ENCODE measurements at places on chromosomes 4 and X.

- DNase-seq, result no peak
These were observed 16.0 kb upstream of the PAPSS1 start for GRCh38 chr4:107736037-107736436.

DNA sequence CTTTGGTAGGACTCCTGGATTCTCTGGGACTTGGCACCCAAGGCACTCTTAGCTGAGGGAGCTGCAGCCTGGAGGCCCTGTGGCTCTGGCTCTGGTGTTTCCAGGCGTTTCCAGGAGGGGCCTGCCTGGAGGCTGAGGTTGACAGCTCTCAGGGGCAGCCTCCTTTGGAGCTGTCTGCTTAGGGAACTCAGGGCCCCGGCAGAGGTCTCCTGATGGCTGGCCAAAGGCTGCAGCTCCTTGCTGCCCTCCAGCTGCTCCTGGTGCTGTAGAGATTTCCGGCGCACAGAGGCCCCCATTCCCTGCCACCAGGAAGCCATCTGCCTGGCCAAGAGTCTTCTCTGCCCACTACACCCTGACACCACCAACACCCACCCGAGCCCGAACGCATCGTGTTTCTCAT lies 25.3 kb upstream of the ARHGEF38 start:
- no peak for DNase-seq

GRCh38 chrX:24268786-24269185 lies 45.1 kb downstream of the SUPT20HL2 start:
- DNase-seq, result no peak

GRCh38 chr4:128940971-128941370 lies 131.5 kb downstream of the JADE1 start:
- no peak for DNase-seq

DNA sequence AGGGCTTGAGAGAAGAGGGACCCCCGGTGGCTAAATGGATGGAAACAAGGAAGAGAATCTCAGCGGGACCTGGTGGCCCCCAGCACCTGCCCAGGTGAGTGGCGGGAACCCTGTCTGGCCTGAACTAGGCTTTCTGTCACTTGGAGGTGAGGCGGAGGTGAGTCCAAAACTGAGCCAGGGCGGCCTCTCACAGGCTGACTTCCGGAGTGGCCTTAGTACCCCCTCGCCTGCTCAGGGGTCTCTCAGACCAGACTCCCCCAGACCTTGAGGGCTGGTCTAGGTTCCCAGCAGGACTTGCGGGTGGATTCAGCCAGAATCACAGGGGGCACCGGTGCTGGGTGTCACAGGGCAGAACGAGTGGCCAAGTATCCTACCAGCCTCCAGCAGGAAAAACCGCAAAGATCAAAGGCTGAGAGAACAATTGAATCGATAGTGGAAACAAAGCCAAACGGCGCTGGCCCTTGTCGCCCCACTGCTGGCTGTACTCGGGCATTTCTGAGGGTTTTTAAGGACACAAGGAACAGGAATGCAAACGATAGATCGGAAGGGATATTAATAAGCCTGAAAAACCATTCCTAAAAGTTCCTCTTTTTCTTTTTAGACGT lies 67.8 kb downstream of the WFS1 start:
- no peak for DNase-seq

GRCh38 chr4:80610199-80610598 lies 274.7 kb downstream of the CFAP299 start:
- DNase-seq, result no peak

- no peak for DNase-seq
These were observed 144.2 kb downstream of the PABPC4L start for GRCh38 chr4:134057356-134057755.

- no peak for DNase-seq
These were observed 110.3 kb downstream of the HMX1 start for GRCh38 chr4:8761167-8761823.

DNA sequence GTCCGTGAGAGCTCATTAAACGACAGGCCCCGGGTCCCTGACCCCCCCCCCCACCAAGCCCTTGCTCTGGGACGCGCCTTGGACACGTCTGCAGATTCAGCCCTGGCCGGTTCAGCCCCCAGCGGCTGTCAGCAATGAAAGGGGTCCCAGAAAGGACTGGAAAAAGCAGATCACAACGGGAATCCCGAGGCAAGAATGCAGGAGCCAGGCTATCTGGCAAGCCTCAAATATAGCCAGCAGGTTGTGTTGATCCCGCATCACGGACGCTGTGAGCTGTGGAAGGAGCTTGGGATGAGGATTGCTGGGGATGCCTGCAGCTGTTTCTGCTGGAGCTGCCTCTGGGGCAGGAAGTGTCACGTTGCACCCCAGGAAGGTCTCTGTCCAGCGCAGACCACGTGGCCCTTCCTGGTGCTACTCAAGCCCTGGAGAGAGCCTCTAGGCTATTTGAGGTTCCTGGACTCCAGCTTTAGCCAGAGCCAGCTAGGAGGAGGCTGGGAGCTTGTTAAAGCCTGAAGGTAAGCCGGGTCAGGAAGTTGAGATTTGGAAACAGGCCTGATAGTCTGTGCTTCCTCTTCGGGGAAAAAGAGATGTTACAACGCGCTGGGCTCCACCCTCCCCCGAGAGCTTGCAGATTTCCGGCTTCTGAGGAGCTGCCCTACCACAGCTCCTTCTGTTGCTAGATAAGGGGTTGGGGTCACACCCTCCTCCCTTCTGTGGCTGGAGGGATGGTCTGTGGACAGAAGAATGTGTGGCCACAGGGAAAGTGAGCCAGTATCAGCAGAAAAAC lies 19.3 kb upstream of the CSF2RA start:
- DNase-seq, result no peak

DNA sequence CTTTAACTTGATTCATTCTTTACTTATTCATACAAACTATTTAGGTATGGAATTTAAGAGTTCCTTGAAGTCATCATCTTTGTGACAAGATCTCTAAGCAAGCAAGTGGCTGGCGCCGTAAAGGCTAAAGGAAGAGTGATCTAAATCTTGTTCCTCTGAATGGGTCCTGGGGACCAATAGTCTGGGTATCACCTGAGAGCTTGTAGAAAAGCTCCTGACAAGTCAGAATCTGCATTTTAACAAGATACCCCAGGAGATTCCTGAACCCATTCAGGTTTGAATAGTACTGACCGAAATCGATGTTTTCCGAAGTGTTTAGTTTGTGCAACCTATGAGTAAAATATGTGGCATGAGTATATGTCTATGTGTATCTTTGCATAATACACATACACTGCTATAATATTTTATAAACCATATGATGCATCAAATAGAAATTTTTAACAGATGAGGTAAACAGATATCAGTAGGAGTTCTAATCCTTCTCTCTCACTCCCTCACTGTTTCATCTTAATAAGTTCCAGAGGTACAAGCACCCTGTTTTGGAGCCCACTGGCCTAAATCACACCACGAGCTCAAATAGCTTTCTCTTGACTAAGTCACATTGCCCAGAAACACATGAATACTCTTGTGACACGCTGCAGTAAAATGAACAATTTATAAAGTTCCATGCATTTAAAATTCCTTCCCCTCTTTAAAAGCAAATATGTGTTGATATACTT lies 170.0 kb downstream of the RELL1 start:
- no peak for DNase-seq

DNA sequence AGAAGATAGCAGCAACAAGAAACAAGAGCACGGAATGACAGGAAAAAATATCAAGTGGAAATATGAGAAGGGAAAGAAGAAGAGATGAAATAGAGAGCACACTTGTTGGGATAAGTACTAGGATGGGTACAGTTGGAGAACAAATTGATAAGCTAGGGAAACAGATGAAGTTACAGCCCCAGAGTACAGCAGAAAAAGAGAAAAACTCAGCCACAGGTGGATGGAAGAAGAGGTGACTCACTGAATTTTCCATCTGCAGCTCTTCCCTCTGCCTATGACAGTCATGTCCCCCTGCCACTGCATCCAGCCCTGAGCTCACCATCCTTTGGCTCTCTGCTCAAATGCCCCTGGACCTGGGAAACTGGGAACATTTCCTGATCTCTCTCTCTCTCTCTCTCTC lies 209.0 kb downstream of the BCOR start:
- DNase-seq, result no peak

DNA sequence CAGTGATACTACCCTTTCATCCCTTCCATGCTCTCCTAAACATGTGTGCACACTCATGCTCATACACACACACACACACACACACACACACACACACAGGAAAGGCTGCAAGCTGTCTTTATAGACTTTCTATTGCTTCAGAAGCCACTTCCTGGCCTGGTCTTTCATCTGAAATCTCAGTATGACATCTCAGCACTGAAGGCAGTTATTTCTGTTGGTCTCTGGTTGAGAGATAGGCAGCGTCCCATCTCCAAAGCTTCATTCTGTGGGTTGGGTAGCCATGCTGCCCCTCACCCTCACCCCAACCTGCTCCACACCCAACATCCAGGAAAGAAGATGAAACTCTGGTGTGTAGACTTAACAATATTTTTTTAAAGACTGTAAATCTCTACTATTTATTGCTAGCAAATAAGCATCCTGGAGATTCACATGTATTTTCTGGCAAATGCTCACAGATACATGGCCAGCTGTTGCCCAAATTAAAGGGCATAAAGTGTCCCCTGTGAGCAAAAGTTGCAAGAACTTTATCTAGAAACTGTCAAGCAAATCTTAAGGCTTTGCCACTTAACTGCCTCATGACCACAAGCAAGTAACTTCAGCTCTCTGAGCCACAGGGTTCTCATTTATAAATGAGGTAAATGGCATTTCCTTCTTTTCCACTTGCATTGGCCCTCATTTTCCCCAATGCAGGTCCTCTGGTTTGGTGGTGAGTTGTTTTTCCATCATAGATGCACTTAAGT lies 189.8 kb upstream of the AFF2 start:
- no peak for DNase-seq

- DNase-seq, result peak; percentile 1
These were observed 80.6 kb downstream of the PBDC1 start for GRCh38 chrX:76253432-76253831.

- DNase-seq, result no peak
These were observed 4.4 kb upstream of the CHM start for GRCh38 chrX:86051741-86052140.

DNA sequence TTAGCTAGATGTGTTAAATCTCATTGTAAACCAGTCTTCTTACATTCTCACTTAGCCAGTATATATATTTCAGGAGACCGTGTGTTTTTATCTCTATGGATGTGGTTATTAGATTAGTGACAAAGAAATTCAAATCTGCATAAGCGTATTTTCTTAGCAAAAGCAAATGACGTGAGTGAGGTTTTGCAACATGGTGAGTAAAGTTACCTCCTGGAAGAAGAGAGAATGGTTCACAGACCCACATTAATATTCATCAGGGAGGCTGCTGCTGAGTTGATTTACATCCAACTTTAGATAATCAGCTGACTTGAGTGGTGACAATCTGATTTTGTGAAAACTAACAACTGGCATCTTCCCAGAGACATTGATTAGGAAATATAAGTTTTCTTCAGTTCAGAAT lies 589.9 kb upstream of the GALNT7 start:
- no peak for DNase-seq

GRCh38 chrX:48165241-48165640 lies 31.4 kb downstream of the SSX5 start:
- no peak for DNase-seq

- DNase-seq, result no peak
These were observed 689 bp upstream of the NHSL2 start for GRCh38 chrX:71909956-71910355.

GRCh38 chr4:186806679-186807421 lies 83.2 kb upstream of the FAT1 start:
- DNase-seq, result no peak

DNA sequence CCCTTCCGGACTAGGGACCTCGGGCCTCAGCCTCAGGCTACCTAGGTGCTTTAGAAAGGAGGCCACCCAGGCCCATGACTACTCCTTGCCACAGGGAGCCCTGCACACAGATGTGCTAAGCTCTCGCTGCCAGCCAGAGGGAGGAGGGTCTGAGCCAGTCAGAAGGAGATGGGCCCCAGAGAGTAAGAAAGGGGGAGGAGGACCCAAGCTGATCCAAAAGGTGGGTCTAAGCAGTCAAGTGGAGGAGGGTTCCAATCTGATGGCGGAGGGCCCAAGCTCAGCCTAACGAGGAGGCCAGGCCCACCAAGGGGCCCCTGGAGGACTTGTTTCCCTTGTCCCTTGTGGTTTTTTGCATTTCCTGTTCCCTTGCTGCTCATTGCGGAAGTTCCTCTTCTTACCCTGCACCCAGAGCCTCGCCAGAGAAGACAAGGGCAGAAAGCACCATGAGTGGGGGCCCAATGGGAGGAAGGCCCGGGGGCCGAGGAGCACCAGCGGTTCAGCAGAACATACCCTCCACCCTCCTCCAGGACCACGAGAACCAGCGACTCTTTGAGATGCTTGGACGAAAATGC lies at the start of gene WAS:
Gene WAS (plus strand): TSS at position 389 of the 572 bp plus-strand sequence. CDS start 55 bp downstream, at position 444.
- no peak for DNase-seq

- DNase-seq, result no peak
These were observed 484.0 kb downstream of the NAF1 start for GRCh38 chr4:162682651-162683050.

GRCh38 chr4:24321131-24321530 lies 263.2 kb downstream of the DHX15 start:
- peak; percentile 11 for DNase-seq

DNA sequence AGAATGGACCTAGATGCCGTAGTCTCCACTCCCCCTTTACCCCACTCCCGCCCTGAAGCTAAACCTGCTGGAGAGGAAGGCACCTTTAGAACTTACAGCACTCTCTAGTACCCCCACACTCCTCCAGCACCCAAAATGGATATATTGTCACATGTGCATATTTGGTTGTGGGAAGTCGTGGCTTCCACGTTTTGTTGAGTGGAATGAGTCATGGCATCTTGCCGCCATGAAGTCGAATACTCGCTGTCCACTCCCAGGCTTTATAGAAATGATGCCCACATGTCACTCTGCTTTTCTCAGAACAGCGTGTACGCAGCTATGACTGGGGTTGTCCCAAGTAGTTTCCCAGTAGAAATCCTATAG lies 545 bp downstream of the ABCE1 start:
- DNase-seq, result peak; percentile 24

All from non-pigmented ciliary epithelial cell (primary cell).